ENCODE measurements at places on chromosomes 5 and 9.

GRCh38 chr5:69237877-69238276, 3.2 kb downstream of the CDK7 start:
- no peak for DNase-seq

- no peak for DNase-seq
These were observed 5.2 kb downstream of the PDLIM7 start for GRCh38 chr5:177491983-177492746.

DNA sequence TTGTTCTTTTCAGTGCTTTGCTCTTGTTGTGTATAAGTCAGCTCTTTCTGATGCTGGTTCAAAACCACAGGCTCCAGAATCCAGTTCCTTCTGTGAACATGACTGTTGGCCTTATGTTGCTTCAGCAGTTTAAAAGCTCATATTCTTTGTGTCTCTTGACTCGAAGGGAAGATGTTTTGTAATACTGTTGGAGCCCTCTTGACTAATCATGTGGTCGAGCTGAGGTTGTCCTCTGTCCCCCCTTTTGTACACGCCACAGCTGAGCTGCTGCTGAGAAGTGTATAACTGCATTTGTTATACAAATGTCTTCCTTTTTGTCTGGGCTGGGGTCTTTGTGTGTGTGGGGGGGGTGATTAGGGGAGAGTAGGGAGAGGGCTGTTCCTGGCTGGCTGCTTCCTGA, 35.8 kb downstream of the SLC36A1 start:
- no peak for DNase-seq

DNA sequence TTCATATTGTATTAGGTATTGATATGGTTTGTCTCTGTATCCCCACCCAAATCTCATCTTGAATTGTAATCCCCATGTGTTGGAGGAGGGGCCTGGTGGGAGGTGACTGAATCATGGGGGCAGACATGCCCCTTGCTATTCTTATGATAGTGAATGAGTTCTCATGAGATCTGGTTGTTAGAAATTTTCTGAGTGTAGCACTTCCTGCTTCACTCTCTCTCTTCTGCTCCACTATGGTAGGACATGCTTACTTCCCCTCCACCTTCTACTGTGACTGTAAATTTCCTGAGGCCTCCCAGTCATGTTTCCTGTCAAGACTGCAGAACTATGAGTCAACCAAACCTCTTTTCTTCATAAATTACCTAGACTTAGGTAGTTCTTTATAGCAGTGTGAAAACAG, 187.4 kb upstream of the SLC24A2 start:
- DNase-seq = no peak

DNA sequence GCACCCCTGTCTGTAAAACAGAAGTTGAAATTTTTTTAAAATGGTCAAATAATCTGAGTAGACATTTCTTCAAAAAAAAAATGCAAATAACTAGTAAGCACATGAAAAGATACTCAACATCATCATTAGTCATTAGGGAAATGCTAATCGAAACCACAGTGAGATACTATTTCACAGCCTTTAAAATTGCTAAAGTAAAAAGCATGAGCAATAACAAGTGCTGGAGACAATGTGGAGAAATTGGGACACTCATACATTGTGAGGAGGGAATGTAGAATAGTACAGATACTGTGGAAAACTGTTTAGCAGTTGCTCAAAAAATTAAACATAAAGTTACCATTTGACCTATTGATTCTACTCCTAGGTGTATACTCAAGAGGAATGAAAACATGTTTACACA, 58.4 kb upstream of the RUSC2 start:
- no peak for DNase-seq

GRCh38 chr5:150155258-150156026, at the start of gene PDGFRB:
TSS of gene PDGFRB (minus strand) at chr5:150155845. CDS start at chr5:150137047, 18,798 bp downstream.
- DNase-seq = no peak
